NCI-H2227 treated with DMSO at 0.1 percent for 48 hours (cell line): ENCODE measurements at places on chromosomes 2 and 18.

DNA sequence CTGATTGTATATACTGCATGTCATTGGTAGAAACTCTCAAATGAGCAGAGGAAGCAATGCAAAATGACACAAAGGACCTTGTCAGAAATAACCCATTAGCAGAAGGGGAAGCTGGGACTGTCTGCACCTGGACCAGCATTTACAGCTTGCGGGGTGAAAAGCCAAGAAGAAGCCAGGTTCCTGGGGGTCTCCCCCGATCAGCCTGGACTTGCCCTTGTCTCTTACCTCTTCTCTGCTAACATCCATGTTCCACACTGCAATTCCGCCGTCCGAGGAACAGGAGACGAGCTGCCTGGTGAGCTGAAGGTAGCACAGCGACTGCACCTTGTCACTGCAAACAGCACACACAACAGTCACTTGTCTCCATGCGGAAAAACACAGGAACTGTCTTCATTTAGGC lies 51.1 kb downstream of the WDFY1 start:
- DNase-seq, result no peak

DNA sequence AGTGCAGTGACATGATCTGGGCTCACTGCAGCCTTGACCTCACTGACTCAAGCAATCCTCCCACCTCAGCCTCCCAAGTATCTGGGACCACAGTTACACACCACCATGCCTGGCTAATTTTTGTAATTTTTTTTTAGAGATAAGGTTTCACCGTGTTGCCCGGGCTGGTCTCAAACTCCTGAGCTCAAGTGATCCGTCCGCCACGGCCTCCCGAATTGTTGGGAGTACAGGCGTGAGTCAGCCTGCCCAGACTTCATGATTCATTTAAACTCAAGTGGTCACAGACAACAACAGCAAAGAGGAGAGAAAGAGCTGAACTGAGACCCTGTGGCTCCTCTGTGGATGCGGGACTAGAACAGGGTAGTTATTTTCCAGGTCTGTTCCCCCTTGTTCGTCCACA lies 83.0 kb downstream of the TSHZ1 start:
- no peak for DNase-seq

- no peak for DNase-seq
Observed at GRCh38 chr2:12694990-12695774, 21.6 kb upstream of the TRIB2 start.

DNA sequence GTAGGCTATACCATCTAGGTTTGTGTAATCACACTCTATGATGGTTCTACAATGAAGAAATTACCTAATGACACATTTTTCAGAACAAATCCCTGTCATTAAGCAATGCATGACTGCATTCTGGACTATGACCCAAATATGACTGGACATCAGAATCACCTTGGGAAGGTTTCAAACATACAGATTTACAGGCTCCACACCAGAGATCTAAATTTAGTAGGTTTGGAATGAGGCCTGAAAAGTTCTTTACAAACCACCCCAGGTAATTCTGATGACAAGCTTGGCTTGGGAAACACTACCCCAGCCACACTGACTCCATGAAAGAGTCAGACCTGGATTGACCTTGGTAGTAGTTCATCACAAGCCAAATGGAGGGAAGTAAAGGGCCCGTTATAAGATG lies 52.2 kb upstream of the NFE2L2 start:
- no peak for DNase-seq

- DNase-seq, result no peak
Observed at GRCh38 chr2:14126846-14127245, 505.7 kb upstream of the LRATD1 start.

DNA sequence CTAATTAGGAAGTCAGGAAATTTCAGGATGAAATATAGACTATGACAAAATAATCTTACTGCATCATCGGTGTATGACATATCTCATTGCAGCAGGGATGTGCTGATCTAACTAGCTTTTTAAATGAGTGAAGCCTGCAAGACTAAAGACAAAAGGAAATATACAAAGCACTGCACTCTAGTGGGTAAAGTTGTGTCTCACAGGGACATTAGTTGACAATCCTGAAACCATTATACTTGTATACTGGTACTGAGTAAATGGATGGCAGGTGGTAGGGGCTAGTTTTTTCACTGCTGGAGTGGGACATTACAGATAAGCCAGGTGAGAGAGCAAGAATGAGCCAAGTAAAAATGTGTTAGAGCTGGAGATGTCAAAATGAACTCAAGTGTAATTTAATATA lies 317.5 kb upstream of the RAB6C start:
- DNase-seq, result no peak

- no peak for DNase-seq
Observed at GRCh38 chr2:43293744-43294695, 67.6 kb upstream of the ZFP36L2 start.

DNA sequence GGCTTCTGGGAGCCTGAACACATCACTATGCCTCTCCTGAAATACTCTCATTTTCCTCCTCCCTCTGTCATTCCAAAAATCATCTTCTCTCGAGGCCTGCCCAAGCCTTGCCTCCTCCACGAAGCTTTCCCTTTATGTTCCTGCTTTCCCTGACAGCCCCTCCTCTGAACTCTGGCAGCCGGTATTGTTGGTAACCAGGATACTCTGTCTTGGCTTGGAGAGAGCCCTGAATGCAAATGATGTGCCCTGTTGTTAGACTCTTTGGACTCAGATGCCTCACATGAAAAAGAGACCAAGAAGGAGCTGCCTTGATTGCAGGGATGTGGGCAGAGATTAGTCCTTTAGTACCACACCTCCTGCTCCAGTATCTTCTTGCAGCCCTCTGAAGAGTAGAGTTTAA lies 138.5 kb upstream of the DLX2 start:
- DNase-seq, result no peak

DNA sequence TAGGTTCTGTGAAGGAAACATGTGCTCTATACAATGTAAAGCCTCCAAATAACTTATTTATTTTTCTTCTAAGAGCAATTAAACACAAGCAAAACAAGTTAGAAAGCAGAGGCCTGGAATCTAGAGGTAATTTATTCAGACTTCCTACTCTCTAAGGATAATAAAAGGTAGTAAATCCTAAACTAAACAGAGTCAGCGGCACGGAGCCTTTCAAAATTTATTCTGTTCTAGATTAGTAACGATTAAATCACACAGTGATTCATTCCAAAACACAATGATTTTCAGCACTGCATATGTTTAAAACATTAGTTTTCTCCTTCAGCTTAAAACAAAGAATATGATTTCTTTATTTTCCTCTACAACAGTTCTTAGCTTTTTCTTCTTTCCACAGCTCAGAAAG lies 160.9 kb downstream of the FBXO15 start:
- no peak for DNase-seq

- DNase-seq, result peak; percentile 67
Observed at GRCh38 chr2:120174963-120175581, 48.1 kb downstream of the TMEM185B start.

DNA sequence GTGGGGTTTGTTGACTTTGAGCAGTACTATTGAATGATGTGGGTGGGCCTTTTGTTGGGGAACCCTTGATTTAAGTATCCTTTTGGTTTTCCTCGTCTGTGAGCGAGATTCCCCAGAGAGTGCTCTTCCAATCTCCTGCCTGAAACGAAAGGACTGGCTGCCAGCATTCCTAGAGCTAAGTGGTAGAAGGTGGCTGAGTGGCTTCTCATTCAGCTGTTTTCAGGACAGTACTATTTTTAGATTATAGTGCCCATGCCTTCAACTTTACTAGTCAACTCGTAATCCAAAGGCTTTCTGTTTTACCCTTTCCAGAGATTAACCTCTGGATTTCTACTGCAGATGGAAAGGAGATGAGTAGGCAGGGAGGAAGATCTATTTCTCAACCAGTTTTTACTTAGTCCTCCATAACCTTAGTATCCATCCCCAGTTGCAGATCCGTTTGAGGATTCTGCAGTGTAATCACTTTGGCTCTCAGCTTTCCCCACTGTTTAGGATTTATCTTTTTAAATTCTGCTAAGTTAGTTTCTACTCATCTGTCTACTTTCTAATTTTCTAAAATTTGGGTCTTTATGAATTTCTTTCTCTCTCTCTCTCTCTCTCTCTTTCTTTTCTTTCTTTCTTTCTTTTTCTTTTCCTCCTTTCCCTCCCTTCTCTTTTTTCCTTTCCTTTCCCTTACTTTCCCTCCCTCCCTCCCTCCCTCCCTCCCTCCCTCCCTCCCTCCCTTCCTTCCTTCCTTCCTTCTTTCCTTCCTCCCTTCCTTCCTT lies 9.2 kb downstream of the SLC4A1AP start:
- no peak for DNase-seq

DNA sequence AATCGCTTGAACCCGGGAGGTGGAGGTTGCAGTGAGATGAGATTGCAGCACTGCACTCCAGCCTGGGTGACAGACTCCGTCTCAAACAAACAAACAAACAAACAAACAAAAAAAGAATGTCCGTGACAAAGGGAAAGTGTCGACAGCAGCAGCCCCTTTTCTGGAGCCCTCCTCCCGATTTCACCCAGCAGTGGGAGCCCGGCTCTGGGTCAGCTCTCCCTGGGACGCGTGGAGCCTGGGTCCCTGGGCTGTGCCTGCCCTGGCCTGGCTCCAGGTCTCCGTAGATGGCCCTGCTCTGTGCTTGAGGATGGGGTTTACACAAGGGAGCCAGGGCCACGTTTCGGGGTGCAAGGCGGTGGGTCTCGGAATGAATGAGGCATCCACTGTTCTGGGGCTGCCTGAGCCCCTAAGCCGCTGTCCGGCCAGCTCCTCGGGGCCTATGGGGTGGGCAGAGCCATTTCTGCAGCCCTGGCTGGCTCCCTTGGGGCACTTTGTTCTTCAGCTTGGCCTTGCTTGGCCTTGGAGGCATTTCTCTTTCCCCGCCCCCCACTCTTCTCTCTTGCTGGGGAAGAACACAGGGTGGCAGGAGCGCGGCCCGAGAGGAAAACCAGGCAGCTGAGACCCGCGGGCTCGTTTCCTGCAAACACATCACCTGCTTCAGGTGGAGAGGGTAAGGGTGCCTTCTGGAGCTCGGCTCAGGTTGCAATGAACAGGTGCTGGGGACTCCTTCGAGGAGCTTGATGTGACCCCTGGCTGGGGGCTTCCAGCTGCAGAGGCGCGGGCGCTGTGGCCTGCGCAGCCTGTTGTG lies 29.1 kb downstream of the RTP5 start:
- DNase-seq, result no peak

- DNase-seq, result no peak
Observed at GRCh38 chr2:1515073-1515430, 101.8 kb downstream of the TPO start.

GRCh38 chr2:30968660-30969397 lies 161.6 kb upstream of the CAPN13 start:
- no peak for DNase-seq

DNA sequence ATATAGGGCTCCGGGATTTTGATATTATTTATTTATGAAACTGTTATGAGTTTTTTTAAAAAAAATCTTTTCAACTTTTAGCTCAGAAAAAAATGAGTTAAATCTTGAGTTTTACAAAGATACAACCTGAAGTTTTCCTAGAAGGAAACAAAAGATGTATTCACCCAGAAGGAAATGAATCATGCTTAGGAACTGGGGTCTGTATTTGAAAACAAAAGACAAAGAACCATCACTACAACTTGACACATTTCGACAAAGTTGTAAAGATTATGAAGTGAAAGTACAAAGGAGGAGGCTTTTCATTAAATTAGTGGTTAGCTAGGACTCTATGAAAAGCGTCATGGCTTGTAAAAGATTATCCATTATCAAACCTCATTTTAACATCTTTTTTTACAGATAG lies 143.3 kb downstream of the PDE1A start:
- no peak for DNase-seq

DNA sequence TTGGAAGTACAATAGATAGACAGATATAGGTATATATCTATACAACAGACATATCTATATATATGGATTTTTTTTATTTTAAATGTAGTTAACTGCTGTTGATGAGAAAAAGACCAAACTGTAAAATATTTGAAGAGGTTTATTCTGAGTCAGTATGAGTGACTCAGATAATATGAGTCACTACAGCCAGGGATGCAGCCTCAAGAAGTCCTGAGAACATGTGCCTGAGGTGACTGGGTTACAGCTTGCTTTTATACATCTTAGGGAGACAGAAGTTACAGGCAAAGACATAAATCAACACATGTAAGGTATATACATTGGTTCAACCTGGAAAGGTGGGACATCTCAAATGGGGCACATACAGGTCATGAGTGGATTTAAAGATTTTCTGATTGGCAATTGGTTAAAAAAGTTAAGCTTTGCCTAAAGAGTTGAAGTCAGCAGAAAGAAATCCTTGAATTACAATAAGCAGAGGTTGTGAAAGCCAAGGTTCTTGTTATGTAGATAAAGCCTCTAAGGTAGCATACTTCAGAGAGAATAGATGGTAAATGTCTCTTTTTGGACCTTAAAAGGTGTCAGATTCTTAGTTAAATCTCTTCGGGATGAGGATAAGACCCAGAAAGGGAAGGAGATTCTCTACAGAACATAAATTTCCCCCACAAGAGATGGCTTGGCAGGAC lies 149.9 kb downstream of the RBM43 start:
- DNase-seq, result no peak

- no peak for DNase-seq
Observed at GRCh38 chr2:33620-34019, 12.7 kb downstream of the FAM110C start.

GRCh38 chr2:150620855-150621254 lies 133.4 kb upstream of the RND3 start:
- no peak for DNase-seq

GRCh38 chr2:212088353-212088752 lies 450.2 kb downstream of the ERBB4 start:
- DNase-seq, result no peak

- no peak for DNase-seq
Observed at GRCh38 chr18:22173221-22173927, 4.0 kb downstream of the GATA6 start.

DNA sequence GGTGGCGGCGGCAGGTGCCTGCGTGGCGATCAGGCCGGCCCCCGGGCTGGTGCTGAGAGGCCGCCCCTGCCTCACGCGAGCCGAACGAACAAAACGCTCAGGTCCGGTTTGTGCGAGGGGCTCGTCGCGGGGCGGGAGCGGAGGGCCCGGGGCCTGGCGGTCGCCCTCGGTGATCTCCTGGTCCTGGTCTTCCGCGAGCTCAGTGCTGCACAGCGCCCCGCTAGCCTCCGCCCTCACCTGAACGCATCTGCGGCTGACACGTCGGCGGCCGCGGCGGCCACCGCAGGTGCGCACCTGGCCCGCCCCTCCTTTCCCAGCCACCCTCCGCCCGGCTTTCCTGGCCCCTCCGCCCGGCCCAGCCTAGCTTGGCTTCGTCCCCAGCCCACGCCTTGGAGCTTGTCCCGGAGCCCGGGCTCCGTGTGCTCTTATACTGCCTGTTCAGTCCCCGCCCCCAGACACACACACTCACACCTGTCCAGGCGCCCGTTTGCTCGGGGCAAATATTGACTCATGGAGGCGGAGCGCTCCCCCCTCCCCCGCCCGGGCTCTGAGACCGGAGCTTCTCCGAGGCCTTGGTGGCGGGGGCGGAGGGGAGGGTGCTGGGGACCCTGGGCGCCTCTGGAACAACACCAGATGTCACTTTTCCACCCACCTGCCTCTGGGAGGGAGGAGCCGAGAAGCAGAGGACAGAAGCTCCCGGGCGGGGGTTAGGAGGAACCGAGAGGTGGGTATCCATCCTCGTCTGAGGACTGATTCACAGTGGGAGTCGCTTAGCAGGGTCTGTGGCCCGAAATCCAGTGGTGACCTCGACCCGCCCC lies 8.6 kb upstream of the CRYBA2 start:
- DNase-seq, result no peak

GRCh38 chr18:23106575-23106974 lies 28.7 kb upstream of the CABLES1 start:
- no peak for DNase-seq
